H9 (cell line): ENCODE measurements at places on chromosomes 4 and X.

GRCh38 chr4:143232277-143232676, 47.6 kb downstream of the USP38 start:
- DNase-seq, result no peak

- no peak for DNase-seq
Measured at GRCh38 chr4:188971125-188971524, 831.9 kb downstream of the TRIML1 start.

DNA sequence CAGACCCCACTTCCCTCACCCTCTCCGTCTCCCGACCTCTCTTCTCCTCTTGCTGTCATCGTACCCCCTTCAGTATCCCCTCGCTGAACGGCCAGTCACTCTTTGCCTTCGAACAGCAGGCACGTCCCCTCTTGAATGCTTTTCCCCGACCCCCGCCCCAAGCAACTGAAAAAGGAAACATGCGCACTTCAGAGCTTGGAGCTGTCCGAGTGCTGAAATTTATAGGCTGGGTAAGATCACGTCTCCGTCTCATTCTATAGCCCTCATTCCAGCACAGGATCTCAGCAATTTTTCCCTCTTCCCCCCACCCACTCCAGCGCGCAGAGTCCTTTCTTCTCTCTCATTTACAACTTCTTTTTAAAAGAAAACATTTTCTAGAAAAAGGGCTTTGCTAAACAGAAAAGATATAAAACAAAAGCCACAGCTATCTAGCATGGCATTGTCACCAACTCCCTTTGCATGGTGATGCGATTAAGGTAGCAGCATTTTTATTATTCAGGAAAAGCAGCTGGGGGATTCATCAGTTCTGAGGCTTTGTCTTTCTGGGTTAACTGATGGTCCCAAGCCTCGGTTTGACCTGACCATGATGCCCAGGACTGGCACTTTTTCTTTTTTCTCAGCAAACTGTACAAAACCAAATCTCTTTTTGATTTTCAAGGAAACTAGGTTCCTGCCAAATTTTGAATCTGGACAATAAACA, at the start of gene GLRA2:
Gene GLRA2, plus strand, starts transcription at position 247 of the 700 bp plus-strand sequence. CDS start 522 bp downstream, outside the sequence.
- peak; percentile 49 for DNase-seq

DNA sequence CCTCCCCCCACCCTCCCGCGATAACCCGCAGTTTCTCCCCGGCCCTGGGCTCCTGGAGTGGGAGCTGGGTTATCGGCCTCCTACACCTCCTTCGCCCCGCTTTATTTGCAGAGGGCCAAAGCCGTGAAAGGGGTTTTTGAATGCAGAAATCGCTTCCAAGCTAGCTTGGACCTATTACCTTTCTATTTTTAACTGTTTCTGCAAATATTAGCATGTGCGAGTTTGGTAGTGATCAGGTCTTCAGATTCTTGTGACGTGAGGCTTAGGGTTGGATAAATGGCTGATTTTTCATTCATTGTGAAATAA, 1.3 kb downstream of the USP9X start:
- DNase-seq, result no peak

DNA sequence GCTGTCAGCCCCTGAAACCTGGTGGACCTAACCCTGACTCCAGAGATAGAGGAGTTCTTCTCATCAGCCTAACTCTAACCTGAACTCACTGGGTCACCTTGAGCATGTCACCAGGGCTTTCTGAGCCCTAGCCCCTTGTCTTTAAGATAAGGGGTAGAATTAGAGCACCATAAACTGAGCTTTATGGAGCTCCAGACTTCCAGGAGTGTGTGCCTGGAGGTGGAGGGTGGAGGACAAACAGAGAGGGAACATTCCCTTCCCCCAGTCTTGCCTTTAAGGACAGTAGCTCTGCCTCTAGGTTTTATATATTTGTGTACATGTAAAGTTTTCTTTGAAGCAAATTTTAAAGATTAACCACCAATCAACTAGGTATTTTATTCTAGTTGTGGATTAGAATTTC, 83.9 kb upstream of the PACRGL start:
- DNase-seq, result no peak

DNA sequence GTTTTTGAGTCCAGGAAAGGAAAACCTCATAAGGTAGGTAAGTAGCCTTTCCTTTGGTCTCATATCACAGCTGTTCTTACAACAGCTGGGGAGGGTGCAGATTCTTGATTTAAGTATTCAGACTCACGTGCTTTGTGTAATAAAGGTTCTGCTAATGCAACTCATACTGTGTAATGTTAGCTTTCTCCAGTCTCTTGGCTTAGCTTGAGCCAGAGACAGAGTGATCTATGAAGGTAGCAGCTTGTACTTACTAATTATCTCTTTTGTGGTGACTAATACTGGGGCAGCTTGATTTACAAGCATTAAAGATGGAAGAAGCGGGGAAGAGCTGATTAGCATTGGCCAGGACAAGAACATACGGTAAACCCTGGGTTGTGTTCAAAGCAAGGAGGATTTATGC, 80.3 kb downstream of the LNX1 start:
- DNase-seq, result no peak

DNA sequence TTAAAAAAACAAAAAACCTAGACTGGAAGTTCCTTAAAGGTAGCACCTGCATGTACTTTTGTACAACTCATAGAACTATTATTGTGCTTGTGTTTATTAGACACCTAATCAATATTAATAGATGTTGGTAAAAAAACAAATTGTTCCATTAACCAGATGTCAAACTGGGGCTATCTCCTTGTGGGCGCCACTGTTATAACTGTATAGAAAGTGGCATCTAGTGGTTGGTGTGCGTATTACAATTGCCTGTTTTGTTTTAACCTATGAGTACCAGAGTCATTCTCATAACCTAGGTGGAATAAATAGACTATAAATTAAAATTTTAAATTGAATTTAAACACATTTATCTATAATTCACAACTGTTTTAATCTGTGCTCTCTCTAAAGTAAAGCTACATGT, 97.4 kb downstream of the COL4A5 start:
- DNase-seq, result no peak
